Left ventricle myocardium inferior (tissue), 1 donor: ENCODE measurements at places on chromosomes 13 and 19. TPM values are rescaled to one million over a fixed set of nuclear protein-coding genes. Genes with fewer than 3 reads are reported as not detected.
A peak's percentile ranks its signal among the peaks of the same experiment; 100 is the strongest.

DNA sequence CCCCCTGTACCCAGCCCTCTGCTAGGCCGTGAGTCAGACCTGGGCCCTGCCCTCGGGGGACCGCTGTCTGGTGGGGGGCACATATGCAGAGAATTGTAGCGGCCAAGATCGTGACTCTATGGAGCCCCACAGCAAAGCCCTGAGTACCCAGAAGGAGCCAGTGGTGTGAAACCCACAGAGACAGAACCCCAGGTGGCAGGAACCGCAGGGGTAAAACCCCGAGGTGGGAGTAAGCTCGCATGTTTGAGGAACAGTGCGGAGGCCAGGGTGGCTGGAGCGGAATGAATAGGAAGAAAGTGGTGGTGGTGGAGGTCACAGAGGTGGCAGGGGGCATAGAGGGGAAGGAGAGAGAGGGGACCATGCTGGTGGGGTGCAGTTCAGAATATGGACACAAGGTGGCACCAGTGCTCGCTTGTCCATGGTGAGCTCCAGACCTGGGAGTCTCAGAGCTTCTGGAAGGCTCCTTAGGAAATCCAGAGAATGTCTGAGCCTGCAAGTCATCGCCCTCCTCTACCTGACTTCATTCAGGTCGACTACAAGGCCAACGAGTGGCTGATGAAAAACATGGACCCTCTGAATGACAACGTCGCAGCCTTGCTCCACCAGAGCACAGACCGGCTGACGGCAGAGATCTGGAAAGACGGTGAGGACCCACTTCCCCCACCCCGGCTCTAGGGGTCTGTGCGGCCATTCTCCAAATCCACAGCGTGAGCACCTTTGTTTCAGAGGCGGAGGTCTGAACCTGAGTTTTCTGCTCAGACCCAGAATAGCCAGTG is 48.9 kb downstream of the MYH14 start:
- no peak for DNase-seq
- peaks cover under 1% of the 10 kb centered on the region for H3K27me3 ChIP-seq
- no peaks in the 10 kb centered on the region for H3K4me1 ChIP-seq
- H3K36me3 ChIP-seq: peaks cover 52% of the 10 kb centered on the region

DNA sequence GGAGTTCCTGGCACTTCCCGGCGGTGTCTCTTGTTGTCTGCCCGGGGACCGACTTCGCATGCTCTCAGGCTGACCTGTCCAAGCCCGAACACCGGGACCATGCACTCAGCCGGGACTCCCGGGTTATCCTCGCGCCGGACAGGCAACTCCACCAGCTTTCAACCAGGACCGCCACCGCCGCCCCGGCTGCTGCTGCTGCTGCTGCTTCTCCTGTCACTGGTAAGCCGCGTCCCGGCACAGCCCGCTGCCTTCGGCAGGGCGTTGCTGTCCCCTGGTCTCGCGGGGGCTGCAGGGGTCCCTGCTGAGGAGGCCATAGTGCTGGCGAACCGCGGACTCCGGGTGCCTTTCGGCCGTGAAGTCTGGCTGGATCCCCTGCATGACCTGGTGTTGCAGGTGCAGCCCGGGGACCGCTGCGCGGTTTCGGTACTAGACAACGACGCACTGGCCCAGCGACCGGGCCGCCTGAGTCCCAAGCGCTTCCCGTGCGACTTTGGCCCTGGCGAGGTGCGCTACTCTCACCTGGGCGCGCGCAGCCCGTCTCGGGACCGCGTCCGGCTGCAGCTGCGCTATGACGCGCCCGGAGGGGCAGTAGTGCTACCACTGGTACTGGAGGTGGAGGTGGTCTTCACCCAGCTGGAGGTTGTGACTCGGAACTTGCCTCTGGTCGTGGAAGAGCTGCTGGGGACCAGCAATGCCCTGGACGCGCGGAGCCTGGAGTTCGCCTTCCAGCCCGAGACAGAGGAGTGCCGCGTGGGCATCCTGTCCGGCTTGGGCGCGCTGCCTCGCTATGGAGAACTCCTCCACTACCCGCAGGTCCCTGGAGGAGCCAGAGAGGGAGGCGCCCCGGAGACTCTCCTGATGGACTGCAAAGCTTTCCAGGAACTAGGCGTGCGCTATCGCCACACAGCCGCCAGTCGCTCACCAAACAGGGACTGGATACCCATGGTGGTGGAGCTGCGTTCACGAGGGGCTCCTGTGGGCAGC is 661 bp downstream of the FREM2 start:
- H3K4me3 ChIP-seq: peak overlapping the region; percentile 65
- H3K27ac ChIP-seq: no peak overlapping the region
- peaks cover 20% of the 10 kb centered on the region for H3K4me1 ChIP-seq
- H3K36me3 ChIP-seq: no peaks in the 10 kb centered on the region
- DNase-seq: no peak

The IGFL2 gene
- total RNA-seq: not detected

The OSCAR gene
- 0.33 TPM for total RNA-seq
